ENCODE measurements at places on chromosomes 11 and 22.

DNA sequence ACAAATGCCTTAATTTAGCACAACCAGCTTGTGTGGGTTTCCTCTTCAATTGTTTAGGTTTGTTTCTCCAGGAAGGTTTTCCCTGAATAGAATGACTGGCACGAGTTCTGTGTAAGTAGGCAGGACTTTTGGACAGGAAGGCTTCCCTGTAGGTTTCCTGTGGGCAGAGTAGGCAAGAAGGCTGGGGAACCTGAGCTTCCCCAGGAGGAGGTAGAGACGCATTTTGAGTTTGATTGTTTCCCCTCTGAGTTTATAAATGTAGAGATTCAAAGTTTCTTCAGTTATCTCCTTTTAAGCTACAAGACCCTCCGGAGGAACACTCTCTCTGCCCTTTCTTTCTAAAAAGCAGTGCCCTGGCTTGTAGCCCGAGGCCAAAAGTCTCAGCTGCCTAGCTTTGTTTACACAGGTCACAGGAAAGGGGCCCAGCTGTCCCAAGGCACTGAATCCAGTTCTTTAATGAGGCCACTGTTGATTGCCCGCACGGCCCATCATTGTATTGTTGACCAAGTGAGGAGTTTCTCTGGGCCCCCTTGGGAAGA lies 66.6 kb upstream of the RDX start:
- DNase-seq = no peak

DNA sequence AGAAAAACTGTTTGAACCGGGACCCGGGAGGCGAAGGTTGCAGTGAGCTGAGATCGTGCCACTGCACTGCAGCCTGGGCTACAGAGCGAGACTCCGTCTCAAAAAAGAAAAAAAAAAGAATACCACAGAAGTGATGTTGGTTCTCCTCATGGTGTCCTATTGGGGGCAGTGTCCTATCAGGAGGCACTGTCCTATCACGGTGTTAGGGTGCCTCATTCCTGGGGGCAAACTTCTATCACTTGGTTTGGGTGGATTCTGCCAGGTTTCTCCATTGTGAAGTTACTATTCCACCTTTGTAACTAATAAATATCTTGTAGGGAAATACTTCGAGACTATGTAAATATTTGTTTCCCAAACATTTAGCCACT lies 19.6 kb downstream of the PRR14L start:
- no peak for DNase-seq

GRCh38 chr11:65498977-65499712 lies at the start of gene MALAT1:
TSS of gene MALAT1 (plus strand) at chr11:65499045.
- peak; percentile 77 for DNase-seq

GRCh38 chr11:71163371-71163770 lies 89.0 kb downstream of the SHANK2 start:
- no peak for DNase-seq

DNA sequence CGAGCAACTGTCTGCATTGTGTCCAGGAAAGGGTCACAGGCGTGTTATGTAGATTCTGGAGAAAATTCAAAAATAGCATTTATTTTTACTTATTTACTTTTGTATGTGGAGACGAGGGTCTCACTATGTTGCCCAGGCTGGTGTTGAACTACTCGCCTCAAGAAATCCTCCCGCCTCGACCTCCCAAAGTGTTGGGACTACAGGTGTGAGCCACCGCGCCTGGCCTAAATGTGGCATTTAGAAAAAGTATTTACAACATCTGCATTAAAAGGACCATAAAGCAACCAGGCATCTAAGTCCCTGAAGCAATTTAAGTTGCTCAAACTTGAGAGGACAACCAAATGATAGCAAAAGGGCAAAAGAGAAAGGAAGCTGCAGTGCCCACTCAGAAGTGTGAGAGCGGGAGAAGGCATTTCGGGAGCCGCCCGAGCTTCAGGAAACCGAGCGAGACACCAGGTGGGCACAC lies 595 bp downstream of the TRIM66 start:
- no peak for DNase-seq

GRCh38 chr11:13446444-13446843 lies 16.6 kb downstream of the BTBD10 start:
- no peak for DNase-seq

- no peak for DNase-seq
Observed at GRCh38 chr22:42855211-42855610, 1.9 kb downstream of the ARFGAP3 start.

DNA sequence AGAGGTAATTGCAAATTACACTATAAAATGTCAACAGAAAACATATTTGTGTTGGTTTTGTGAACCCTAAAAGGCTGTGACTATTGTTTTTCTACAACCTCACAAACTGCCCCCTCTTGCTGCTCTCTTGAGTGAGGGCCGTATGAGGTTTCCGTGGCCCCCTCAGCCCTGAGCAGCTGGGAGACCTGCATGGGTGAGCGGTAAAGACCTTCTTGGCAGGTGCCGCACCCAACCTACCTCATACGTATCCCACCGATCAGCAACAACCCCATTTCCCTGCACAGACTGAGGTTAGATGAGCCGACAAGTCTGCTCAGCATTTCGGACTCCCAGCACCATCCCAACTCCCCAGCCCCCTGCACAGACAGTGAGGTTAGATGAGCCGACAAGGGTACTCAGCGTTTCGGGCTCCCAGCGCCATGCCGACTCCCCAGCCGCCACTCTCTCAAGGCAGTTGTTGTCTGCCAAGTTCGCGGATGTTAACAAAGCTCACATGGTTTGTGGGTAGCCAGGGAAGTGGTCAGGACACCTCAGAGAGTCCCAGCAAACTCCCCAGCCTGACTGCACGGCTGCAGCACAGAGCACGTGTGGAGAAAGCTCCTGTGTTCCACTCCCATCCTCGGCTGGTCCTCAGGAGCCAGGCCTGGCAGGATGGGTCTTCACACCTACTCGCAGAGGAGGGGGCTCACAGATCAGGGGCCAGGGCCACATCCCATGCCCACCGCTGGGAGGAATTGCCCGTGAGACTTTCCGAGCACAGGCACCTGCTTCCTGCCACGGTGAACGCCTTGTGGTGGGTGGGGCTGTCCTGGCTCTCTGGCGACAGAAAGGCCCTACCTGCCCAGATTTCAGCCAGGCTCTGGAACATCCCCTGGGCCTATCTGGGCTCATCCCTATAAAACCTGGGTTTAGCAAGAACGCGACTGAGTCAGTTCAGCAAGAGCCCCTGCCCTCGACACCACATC lies 502.9 kb downstream of the BRD1 start:
- no peak for DNase-seq
